ENCODE measurements at places on chromosomes 11 and 22.

GRCh38 chr11:59216641-59217564 is 4.2 kb upstream of the MPEG1 start:
- DNase-seq: peak; percentile 56

DNA sequence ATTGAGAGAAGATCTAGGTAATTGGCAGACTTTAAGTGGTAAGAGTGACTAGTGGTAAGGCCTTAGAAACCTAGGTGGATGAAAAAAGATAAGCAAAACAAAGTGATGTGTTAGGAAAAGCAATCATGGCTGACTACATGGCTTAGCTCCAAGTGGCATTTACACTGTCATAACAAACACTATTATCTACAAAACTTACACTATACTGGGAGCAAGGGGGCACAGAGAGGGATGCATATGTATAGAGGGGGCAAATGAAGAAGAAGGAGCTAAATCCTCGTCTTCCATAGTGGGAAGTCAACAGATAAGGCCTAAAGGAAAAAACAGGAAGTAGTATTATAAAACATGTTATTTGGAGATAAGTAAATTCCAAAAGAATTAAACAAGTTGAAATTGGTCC is 32.5 kb downstream of the ADORA2A start:
- no peak for DNase-seq

DNA sequence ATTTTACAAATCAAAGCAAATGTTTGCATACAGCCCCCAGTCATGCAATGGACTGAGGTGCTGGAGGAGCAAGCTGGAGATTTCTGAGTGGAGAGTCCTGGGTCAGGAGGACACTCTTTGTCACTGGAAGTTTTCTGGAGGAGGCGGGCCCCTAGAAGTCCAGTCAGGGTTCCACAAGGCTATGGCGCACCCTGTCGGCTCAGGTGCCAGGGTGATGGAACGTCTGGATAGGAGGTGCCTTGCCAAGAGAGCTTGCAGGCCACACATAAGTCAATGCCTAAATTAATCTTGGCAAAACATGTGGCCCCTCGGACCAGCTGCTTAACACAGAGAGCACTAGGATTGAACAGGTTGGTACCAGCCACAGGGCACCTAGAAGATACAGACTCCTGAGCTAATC is 174.7 kb upstream of the CADM1 start:
- DNase-seq: no peak

DNA sequence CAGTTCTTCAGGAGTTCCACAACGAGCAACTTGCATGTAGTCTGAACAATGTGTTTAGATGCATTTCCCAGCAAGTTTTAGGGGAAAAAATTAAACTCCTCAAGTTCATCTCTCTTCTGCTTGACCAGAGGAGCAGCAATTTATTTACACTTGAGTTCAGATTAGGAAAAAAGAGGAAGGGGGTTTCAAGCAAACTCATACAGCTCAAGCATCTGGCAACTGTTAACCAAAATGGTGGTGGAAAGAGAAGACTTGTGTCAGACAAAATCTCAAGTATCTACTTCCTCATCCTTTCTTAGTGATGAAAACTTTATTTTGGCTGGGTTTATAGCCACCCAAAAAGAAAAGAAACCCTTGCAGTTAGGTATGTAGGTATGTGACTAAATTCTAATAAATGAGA is 29.1 kb upstream of the PICALM start:
- DNase-seq: no peak

- DNase-seq: no peak
Measured at GRCh38 chr11:26229981-26230380, 101.9 kb upstream of the ANO3 start.

DNA sequence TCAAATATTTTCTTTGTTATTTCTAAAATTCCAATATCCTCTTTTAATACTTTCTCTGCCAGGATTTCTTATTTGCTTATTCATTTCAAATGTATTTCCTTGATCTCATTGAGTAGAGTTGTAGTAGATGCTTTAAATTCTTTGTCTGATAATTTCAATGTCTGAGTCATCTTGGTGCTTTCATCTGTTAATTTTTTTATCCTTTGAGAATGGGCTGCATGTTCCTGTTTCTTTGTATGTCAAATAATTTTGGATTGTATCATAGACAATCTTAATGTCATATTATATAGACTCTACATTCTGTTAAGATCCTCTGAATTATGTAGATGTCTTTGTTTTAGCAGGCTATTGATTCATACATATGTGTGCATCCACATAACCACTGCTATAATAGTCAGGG is 57.5 kb downstream of the MYEOV start:
- DNase-seq: peak; percentile 52

- no peak for DNase-seq
Measured at GRCh38 chr11:100663583-100663982, 23.5 kb upstream of the ARHGAP42 start.

DNA sequence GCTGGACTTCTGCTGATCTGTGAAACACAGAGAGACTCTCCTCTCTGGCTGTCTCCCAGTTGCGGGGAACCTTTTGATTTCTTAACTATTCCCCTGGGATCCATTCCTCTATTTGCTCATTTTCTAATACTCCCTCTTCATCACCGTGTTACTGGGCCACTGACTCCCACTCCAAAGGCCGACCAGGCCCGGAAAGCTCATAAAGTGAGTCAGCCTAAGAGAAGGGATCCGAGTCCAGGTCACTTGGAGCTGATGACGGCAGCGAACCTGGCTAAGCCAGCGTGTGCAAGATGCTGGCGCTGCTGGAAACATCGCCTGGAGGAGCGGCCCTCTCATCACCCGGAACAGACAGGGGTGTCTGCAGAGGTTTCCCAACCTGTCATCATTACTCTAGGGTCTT is 112.8 kb downstream of the FBXO7 start:
- no peak for DNase-seq

DNA sequence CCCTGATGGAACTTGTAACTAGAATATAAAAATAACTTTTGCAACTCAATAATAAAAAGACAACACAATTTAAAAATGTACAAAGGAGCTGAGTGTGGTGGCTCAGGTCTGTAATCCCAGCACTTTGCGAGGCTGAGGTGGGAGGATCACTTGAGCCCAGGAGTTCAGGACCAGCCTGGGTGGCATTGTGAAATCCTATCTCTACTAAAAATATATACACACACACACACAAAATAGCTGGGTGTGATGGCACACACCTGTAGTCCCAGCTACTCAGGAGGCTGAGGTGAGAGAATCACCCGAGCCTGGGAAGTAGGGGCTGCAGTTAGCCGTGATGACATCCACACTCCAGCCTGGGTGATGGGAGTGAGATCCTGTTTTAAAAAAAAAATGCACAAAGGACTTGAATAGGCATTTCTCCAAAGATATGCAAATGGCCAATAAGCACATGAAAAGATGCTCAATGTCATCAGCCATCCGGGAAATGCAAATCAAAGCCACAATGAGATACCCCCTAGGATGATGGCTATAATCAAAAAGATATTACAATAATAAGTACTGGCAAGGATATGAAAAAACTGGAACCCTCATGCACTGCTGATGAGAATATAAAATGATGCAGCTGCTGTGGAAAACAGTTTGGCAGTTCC is 59.8 kb upstream of the SEPTIN5 start:
- no peak for DNase-seq

DNA sequence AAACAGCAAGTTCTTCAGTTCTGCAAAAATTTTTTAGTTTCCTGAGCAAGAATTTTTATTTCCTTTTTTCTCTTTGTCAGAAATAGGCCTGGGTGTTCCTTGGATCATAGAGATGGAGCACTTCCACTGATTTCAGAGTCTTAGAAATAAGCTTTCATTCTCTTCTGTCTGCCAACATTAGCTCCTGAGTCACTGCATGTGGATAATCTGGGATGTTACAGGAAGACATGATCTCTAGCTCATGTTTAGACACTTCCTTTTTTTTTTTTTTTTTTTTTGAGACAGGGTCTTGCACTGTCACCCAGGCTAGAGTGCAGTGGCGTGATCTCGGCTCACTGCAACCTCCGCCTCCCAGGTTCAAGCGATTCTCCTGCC is 13.2 kb upstream of the TMEM218 start:
- no peak for DNase-seq

DNA sequence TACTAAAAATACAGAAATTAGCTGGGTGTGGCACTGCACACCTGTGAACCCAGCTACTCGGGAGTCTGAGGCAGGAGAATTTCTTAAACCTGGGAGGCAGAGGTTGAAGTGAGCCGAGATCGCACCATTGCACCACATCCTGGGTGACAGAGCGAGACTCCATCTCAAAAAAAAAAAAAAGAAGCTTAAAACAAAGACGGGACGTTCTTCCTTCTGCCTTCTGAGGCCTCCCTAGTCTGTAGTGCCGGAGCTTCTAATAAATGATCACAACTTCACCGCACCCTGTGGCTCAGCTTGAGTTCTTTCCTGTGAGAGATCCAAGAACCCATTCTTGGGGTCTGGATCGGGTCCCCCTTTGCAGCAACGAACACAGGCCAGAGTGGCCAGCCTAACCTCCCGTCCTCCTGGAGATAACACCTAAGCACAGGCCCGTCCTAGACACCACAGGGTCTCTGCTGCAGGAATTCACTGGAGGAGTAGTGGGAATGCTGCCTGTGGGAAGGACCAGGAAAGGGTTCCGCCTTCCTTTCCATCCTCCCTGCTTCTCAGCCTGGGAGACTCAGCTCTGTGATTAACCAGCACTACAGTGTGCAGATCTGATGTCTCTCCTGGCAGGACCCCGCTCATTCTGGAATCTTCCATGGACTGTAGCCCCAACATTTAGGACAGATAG is 2.2 kb upstream of the APOBEC3H start:
- DNase-seq: no peak

DNA sequence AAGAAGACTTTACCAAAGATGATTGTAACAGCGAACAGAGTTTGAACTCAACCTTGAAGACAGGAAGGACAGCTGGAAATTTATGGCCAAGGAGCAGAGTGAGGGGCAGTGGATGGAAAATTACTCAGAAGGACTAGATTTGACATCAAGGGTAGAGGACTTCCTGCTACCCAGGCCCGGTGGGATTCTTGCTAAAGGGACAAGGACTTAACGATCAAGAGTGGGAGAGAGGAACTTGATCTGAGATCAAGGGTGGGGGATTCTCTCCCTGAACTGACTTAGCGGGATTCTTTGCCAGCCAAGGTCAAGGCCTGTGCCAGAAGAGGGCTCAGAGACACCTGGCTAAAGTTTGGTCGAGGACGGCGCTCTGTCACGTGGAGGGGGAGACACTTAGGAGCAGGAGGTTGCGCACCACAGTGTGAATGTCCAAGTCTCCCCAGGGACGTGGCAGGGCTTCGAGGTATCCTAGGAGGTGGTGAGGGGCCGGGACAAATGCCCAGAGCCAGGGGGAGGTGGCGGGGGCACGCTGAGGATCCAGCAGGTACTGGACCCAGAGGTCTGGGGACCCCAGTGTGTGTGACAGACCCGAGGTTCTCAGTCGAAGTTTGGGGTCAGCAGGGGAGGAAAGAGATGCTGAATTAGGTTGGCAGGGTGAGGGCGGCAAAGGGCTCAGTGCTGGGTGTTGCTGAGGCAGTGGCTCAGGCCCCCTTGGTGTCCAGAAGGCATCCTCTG is 46.1 kb upstream of the SHISAL1 start:
- no peak for DNase-seq

GRCh38 chr22:40462195-40462984 is 92.0 kb downstream of the SGSM3 start:
- DNase-seq: no peak
